CD4-positive, alpha-beta T cell treated with Interleukin-4 for 4 hours (primary cell): ENCODE measurements at places on chromosomes 6 and 20.

- no peak for DNase-seq
These were observed 89.2 kb upstream of the EXOC2 start for GRCh38 chr6:782141-782540.

DNA sequence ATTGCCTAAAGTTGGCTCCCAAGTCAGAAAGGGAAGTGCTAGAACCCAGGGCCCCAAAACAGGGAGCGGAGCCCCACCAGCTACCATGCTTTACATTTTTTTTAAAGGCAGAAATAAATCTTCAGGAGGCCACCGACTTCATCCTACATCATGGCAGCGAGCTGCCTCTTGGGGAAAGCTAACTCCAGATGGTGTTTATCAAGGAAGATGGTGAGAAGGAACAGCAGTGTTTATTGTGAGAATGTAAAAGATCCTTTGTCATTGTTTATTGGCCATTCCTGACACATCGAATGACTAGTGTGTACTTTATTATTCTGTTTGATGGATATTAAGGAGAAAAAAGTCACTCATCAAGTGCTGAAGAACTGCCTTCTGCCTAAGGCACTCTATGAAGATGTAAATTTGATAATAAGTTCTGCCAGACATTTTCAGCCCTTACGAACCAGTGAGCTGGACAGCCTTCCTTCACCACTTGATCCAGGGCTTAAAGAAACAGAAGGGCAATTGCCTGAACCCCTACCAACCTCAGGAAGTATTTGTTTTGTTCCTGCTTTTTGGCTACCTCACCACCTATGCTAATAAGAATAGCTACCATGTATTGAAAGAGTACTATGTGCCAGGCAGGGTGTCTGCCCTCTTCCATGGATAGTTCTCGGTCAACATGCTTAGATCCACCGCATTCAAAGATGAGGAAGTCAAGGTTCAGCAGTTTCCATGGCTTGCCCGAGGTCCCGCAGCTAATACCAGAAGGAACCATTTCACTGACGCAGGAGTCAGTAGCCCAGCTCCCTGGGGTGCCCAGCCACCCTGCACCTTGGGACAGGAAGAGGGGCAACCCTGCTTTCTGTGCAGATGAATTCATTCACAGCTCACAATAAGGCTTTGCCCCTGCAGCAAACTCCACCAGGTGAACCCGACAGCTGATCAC is 194.7 kb upstream of the RREB1 start:
- DNase-seq = no peak

GRCh38 chr6:137486416-137486815 is 7.8 kb downstream of the OLIG3 start:
- DNase-seq = no peak

GRCh38 chr6:703552-703951 is 10.6 kb upstream of the EXOC2 start:
- no peak for DNase-seq

DNA sequence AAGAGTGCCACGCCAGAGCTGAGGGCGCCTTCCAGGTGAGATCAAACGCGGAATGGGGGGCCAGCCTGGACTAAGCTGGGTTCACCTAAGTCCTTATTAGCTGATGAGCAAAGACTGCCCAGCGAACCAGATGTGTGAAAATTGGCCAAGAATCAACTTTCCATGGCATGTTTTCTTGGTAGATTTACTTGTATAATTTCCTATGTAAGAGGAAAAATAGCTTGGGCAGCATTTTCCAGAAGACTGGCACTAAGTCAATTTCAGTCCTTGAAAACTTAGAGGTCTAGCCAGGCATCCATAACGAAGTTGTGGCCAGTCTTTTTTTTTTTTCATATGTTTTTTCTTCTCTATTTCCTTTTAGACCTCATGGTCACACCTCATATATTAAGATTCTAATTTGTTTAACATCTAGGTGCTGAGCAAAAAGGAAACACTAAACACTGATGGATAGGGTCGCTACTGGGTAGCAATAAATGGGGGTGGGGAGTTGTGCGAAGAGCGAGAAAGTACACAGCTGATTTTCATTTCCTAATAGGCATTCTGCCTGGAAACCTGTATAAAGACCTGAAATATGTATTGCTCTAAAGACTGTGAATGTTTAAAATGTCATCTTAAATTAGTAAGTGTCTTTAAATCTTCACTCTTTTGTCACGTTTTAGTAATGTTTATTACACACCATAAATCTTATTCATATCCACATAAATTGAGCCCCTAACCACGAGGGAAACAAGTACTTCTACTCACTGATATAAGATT is 188.8 kb downstream of the CD83 start:
- no peak for DNase-seq

- no peak for DNase-seq
These were observed 474 bp downstream of the TPX2 start for GRCh38 chr20:31739550-31739977.

DNA sequence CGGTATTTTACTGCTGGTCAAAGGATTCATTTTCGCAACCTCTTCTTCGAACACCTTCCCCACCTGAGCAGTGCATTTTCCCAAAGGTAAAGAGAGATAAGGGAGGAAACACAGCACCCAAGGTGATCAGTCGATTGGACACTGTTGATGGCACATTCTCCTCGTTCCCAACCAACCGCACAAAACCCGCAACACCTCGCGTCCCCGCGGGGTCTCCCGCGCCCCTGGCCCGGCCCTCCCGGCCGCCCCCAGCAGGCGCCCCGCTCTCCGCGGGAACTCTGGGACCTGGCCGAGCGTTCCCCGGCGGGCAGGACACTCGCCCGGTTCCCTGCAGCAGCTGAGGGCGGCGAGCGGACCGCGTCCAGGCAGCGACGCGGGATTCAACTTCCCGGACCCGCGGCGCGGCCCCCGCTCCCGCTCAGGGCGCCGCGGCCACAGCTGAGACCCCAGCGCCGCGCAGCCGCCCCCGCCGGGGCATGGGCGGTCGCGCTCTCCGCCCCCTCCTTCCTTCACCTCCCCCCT is 506 bp downstream of the RGS17 start:
- DNase-seq = no peak

DNA sequence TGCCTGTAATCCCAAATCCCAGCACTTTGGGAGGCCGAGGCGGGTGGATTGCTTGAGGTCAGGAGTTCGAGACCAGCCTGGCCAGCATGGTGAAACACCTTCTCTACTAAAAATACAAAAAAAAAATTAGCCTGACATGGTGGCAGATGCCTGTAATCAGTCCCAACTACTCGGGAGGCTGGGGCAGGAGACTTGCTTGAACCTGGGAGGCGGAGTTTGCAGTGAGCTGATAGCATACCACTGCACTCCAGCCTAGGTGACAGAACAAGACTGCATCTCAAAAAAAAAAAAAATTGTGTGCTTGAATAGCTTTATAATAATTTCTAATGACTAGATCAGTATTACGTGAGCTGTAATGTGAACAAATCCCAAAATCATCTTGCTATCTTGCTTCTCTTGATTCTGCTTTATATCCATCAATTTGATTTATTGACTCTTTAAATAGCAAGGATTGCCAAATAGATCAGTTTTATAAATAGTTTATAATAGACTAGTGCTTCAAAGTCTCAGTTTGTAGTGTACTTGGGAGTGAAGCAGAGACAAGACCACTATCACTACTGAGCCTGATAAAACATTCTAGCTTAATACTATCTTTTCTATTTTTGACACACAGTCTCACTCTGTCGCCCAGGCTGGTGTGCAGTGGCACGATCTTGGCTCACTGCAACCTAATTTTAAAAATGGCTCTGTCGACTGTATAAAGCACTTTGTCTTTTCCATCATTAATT is 7.1 kb downstream of the AMD1 start:
- no peak for DNase-seq

GRCh38 chr20:48862279-48862678 is 34.5 kb upstream of the PREX1 start:
- no peak for DNase-seq

DNA sequence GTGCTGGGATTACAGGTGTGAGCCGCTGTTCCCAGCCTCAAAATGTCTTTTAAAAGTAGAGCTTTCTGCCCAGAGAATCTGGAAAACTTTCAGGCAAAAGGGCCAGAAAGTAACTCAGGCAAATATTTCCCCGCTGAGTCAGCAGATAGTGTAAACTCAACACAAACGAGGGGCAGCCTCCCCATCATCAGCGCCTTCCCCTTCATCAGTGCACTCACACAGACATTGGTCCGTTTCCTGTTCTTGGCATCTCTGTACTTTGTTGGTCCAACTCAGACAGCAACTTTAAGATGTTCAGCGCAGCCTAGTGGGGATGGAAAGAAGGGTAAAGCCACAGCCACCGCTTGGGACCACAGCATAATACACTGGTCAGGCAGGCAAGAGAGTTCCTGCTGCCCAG is 69.5 kb downstream of the CSE1L start:
- no peak for DNase-seq

GRCh38 chr6:111898452-111898851 is 25.2 kb upstream of the FYN start:
- DNase-seq = no peak
